Stimulated activated naive B cell treated with anti-CD40 and anti-IgM and Interleukin-4, amounts not matched to agents 10 μg/mL and 1 μg/mL and 100 μg/mL, for 72 hours (primary cell): ENCODE measurements at places on chromosomes 4 and X.

- DNase-seq = no peak
These were observed 1.6 kb upstream of the MAB21L2 start for GRCh38 chr4:150580306-150580705.

GRCh38 chrX:78706071-78706470 lies 41.4 kb upstream of the LPAR4 start:
- DNase-seq = no peak

- peak; percentile 11 for DNase-seq
These were observed 16.1 kb upstream of the ATP8A1 start for GRCh38 chr4:42673082-42673425.

DNA sequence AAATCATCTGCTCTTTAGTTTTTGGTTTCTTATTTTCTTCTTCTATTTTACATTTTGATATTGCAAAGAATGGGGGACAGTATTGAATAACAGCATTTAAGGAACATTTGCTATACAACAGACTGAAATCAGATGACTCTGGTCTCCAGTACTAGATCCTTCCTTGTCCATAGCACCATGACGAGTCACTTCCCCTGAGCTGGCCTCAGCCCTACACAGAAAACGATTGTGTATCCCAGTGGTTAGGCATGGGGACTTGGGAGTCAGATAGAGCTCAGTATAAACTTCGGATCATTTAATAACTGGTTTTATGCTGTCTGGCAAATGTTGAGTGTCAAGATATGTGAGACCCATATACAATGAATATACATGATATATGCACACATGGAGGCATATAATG lies 44.7 kb upstream of the BEX4 start:
- no peak for DNase-seq

DNA sequence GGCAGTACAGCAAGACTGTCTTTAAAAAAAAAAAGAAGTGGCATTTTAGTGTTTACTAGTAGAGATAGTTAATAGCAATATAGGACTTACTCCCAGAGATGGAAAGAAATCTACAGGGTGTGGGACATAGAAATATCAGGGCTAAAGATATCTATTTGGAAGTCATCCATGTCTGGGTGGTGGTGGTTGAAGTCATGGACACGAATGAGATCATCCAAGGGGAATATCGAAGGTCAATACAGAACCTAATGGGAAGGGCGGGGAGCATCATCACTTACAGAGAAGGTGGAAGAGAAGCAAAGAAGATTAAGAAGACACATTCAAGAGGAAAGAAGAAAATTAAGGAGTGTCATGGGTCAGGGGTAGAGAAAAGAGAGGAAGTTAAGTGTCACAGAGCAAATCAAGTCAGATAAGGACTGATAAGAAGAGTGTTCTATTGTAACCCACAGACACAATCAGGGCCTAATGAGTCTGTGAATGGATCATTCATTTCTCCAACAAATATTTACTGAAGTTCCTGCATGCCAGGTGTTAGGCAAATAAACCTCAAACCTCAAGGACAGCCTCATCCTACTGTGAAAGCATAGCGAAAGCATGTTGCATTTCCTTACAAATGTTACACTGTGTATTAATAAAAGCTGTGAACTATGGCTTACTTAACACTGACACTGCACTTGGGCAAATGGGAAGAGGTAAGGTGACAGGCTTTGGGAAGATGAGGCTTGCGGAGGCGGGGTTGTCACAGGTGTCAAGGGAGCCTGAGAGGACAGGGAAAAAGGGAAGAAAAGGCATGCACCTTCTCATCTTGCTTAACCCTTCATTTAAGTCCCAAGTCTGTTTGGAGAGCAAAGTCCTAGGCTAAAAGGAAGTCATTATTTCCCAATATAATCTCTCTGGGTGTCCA lies 65.3 kb downstream of the ELOVL6 start:
- DNase-seq = no peak

GRCh38 chrX:106611317-106611678 lies 480 bp upstream of the RADX start:
- no peak for DNase-seq

DNA sequence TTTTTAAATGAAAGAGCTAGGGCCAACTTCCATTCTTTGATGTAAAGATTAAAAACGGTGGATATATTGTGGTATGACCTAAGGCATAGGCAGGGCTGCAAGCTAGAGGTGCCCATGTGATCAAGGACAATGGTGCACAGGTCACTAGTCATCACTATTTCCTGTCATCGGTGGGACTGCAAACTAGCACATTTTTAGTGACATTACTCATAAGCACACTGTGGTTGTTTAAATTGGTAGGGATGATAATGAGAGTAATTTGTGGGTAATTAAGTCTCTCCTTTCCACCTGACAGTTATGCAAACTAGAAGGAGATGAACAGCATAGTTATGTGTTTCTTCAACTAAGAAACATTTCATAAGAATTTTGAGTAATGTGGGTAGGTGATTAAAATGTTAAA lies 85.4 kb downstream of the GPRIN3 start:
- DNase-seq = no peak

- DNase-seq = peak; percentile 32
These were observed 1.5 kb upstream of the COMMD8 start for GRCh38 chr4:47465004-47465403.

- DNase-seq = no peak
These were observed 31.5 kb upstream of the IL21 start for GRCh38 chr4:122652379-122652778.

DNA sequence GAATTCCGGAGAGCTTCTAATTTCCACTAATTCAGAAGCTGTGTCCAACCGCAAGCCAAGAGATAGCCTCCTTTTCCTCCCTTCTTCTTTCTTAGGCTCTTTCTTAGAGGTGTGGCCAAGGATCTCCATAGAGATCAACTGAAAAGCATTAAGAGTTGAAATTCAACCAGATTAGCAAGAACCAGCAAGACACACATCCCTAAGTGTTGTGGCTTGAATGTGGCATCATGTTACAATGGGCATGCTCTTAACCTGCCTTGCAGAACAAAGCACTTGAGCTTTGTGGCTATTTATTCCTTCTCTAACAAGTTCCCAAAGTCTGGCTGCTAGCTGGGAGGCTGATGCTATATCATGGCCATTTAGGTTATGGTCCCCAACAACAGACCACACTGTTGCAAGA lies 10.4 kb downstream of the ANOS1 start:
- DNase-seq = no peak

DNA sequence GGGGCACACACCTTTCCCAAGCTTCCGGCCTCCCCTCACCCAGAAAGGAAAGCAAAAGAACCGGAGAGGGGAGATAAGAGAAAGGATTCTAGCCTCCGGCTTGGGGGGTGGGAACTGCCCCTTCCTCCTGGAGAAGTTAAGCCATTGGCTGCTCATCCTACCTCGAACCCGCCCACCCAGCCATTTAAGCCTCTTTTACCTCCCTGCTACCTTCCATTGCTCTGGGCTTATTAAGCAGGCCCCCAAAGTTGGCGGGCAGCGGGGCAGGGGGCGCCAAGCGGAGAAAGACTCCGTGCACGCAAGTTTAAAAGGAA lies 2.3 kb downstream of the MAML3 start:
- peak; percentile 46 for DNase-seq

DNA sequence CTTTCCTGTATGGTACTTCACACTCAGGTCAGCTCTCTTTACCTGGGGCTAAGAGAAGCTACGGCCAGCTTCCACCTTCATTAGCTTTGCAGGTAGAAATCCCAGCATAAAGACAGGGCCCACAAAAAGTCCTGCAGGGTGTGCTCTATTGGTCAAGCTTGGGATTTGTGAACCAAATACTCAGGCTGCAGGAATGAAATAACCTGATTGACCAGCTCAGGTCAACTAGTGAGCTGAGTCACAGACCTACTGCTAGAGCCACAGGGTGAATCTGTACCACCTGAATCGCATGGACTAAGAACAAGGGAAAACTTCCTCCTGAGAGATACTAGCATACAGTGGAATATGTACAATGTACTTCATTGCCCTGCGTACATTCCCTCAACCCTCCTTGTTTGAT lies 172.2 kb downstream of the HHIP start:
- DNase-seq = no peak

DNA sequence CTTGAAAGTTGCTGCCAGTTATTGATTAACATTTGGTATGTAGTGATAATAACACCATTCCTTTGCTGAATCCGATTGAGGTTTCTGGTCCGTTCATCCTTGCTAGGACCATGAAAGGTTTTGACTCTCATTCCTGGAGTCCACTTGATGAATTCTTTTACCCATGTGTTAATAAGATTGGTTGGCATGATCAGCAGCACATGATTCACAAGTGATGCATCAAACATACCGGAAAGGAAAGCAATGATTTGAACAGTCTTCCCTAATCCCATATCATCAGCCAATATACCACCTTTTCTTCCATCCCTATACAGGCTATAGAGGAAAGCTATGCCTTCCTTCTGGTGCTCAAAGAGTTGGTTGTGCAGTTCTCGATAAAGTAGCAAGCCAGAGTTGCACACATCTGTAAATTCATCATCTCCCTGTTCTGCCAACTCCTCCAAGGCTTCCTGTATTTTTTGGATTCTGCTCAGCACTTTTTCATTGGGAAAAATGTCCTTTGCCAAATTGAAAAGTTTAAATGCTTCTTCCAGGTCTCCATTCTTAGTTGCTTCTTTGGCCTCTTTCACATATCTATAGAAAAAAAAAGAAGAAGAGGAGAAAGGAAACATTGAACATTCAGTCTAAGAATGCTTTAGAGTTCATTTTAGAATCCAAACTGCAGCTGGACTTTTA lies 26.7 kb downstream of the PIN4 start:
- DNase-seq = no peak

GRCh38 chrX:109283870-109284269 lies 198.0 kb downstream of the GUCY2F start:
- no peak for DNase-seq

- DNase-seq = no peak
These were observed 103.4 kb downstream of the CEP44 start for GRCh38 chr4:174387143-174387542.

- DNase-seq = no peak
These were observed 106.8 kb downstream of the CLNK start for GRCh38 chr4:10577508-10578426.

- no peak for DNase-seq
These were observed 29.7 kb downstream of the SEPTIN11 start for GRCh38 chr4:76979236-76979635.

DNA sequence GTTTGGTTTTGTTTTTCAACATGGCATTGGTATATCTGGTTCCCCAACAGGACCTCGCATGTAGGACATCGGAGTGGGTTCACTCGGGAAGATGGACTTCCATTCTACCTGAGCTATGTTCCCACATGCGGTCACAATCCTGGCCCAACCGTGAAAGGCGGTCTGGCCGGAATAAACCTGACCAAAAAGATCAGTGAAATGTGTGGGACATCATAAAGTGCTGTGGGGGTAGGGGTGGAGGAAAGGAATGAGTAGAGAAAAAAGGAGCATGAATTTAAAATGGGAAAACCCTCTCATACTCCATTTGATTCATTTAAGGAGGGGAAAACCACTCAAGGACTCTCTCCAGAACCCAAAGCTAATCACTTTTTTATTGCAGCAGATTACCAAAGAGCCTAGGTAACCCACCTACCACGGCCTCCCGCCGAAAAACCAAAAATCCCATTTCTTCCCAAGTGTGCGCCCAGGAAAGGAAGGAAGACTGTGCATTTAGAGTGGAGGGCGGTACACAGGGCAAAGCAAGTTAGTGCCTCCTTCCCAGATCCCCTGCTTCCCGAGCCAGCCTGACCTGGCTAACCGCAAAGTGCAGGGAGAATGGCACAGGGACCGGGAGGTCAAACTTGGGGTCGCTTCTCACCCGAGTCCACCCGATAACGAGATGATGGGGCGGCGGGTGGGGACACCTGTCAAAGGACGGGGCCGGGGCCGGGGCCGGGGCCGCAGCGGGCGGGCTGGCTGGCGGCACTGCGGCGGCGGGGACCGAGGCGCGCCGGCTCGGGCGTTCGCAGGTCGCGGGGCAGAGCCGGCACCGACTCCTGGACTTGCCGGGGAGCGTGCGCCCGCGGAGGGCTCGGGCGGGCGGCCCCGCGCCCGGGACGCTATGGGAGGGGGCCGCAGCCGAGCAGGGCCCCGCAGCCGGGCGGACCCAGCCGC lies 669 bp downstream of the TMEM150C start:
- DNase-seq = no peak

- no peak for DNase-seq
These were observed 78.5 kb upstream of the CLCN4 start for GRCh38 chrX:10078266-10078665.

GRCh38 chr4:147461161-147461560 lies 19.7 kb upstream of the EDNRA start:
- no peak for DNase-seq

- no peak for DNase-seq
These were observed 55.9 kb downstream of the CPLX1 start for GRCh38 chr4:770022-770421.

- DNase-seq = no peak
These were observed 16.9 kb upstream of the MED28 start for GRCh38 chr4:17597517-17597916.

DNA sequence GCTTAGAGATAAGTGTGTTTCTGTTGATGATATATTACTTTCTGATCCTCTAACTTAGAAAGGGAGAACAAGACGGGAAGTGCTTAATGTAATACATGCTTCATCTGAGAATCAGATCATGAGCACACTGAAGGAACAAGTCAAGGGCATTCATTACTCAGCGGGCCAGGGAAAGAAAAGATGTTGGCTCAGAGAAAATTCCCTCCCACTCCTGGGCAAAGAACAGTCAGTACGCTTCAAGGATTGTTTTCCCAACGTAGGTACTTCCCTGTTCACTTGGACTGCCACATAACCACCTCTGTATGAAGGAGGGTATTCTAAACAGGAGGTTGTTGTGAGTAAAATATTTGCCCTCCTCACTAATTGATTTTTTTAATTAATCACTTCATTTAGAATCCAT lies 374.5 kb upstream of the FMR1 start:
- no peak for DNase-seq

DNA sequence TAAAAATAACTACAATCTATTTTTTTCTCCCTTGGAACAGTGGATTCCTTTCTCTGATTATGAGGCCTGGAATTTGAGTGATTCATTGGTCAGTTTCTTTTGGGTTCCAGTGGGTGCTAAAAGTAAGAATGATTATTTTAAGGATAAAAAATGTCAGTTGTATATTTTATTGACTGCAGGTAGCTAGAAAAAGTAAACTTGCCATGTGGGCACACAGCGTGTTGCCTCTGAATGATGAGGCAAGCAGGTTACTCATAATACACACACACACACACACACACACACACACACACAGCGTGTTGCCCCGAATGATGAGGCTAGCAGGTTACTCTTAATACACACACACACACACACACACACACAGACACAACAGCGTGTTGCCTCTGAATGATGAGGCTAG lies 13.8 kb downstream of the GALNT7 start:
- DNase-seq = no peak

GRCh38 chr4:100708776-100709175 lies 191.0 kb upstream of the EMCN start:
- no peak for DNase-seq

DNA sequence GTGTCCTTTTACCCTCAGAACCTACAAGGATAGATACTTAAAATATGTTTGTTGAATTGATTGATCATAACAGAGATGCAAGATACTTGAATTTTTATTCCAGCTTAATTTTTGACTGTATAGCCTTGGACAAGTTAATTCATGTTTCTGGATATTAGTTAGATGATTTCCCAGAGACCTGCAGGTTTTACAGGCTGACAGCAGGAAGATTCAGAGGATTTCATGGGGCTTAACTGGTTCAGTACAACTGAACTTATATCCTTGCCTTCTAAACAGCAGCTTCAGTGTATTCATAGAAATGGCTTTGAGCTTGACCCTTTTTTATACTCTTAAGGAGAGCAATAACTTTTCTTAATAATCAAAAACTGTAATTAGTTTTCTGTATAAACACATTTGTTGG lies 62.2 kb upstream of the IL13RA1 start:
- DNase-seq = no peak
